ENCODE measurements at places on chromosomes 11 and 22.

DNA sequence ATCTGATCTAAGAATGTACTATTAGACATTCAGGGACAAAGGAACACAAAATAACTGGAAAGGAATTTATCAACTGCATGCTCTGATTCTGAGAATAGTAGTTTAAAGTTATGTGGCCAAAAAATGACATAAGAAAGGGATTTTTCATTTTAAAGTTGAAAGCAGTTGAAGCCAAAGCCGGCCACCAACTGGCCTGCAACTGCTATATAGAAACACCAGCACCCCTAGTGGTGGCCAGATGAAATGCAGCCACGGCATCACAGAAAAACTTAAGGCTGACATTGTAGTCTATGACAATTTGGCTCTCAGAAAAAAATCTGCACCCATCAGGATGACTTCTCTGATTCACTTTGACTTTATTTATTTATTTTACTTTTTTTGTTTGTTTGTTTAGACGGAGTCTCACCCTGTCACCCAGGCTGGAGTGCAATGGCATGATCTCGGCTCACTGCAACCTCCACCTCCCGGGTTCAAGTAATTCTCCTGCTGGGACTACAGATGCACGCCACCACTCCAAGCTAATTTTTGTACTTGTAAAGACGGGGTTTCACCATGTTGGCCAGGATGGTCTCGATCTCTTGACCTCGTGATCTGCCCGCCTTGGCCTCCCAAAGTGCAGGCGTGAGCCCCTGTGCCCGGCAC lies 59.2 kb downstream of the SLC35F2 start:
- DNase-seq, result peak; percentile 72

- no peak for DNase-seq
These were observed 113.4 kb upstream of the SERPIND1 start for GRCh38 chr22:20660441-20661054.

DNA sequence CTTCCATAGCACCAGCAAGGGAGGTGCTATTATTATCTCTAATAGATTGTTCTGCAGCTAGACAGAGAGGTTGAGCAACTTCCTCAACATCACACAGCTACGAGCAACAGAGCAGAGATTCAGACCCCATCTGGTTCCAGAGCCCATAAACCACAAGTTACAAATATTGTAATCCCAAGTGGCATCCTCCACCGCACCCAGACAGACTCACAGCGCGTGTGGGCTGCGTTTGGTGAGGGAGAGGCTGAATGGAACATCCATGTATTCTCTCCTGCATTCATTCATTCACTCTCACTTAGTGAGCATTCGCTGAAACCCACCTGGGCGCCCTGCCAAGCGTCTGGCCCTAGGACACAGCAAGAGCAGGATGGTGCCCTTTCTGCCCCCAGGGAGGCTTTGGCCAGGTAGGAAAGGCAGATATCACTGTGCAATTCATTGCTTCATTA lies 33.5 kb downstream of the LIF start:
- no peak for DNase-seq

- DNase-seq, result no peak
These were observed 42.7 kb upstream of the MN1 start for GRCh38 chr22:27844256-27844655.

DNA sequence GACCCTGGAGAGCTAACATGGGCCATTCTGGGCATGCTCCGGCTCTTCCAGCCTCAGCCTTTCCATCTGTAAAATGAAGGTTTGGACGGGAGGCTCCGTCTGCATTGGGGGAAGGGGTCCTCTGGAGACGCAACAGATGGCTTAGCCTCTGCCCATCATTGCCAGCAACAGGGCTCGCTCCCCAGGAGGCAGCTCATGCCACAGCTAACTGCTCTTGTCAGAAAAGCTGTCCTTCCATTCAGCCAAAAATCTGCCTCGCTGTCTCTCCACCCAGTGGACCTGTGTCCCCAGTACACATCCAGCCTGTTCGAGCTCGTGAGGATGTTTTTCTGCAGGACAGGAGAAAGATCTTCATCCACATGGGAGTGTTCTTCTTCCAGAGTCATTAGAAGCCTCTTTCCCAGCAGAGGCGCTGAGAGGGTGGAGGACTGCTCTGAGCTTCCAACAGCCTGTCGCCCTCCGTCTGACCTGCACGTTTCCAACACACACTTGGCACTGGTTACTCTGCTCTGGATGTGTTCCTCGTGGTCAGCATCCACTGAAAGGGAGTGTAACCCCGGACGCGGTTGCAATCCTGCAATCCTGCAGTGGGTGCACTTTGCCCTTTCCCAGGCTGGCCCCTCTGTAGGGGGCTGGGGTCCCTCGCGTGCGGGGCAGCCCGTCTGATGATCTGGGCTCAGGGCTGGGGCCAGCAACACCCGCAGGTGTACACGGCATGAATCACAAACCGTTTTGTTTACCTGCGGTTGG lies 1340.9 kb downstream of the TBC1D22A start:
- no peak for DNase-seq

DNA sequence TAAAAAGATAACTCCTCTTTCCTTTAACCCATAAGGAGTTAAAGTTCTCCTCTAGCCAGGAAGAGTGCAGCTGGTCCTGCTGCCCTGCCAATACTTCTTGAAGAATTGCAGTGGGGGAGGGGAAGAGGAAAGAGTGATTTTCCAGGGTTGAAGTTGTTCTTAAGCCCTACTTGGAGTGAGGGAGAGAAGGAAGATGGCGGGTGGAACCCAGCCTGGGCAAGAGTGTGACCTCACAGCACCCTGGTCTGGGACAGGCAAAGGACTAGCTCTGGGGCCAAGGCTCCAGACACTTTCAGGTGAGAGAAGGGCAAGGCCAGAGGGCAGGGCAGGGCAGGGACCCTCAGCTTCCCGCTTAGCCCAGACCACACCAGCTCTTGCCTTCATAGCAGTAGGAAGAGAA lies 6.6 kb downstream of the TNKS1BP1 start:
- no peak for DNase-seq

- no peak for DNase-seq
These were observed 409.2 kb downstream of the TBC1D22A start for GRCh38 chr22:47171441-47172221.

- peak; percentile 80 for DNase-seq
These were observed 66.5 kb downstream of the BMAL1 start for GRCh38 chr11:13343931-13344717.

GRCh38 chr11:111765320-111765983 lies 737 bp downstream of the PPP2R1B start:
- DNase-seq, result no peak

DNA sequence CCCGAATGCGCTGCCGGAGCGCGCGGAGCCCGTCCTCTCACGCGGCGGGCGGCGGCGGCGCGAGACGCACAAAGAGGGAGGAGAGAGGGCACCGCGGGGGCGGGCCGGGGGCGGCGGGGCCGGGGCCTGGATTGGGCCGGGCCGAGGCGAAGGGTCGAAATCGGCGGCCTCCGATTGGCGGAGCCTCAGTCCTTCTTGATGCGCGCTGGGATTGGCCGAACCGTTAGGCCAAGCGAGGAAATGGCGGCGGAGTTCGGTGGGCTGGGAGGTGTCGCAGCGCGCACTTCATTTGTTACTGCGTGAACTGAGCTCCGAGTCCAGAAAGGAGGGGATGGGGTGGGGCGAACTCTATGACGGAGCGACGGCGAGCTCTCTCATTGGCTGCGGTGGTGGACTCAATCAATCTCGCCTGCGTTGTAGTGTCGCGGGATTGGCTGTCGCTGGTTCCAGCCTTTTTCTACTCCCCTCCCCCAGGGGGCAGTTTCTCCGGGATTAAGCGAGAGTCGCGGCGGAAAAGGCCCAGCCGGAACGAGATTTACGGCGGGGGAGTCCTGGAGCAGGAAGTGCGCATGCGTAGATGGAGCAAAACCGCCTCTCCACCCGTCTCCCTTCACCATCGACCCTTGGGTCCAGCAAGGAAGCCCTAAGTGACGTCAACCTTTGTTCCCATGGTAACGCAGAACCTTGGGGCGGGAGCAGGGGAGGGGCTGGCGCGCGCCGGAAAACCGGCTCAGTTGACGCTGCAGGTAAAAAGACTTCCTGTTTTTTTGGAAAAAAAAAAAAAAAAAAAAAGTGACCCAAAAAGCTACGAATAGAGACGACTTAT lies at the start of gene SF1:
TSS of gene SF1 (minus strand) at position 70 of the 826 bp plus-strand sequence. CDS start 150 bp downstream, outside the sequence.
- DNase-seq, result peak; percentile 100

DNA sequence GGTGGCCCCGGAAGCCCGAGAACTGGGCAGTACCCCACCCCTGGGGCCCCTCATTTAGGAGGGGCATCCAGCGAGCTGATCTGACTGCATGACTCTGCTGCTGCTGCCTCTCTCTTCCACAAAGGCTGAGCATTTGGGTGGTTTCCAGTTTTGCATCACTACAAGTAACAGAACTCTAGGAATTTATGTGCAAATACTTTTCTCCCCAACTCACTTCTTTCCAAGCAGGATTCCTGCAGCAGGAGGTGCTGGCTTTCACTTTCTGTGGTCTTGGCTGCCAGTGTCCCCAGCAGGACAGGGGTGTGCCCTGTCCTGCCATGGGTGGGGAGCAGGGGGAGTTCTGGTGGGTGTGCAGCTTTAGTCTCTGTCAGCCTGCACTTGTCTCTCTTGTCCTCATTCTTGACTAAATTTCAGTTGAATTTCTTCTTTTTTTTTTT lies 21.2 kb downstream of the UPB1 start:
- no peak for DNase-seq

GRCh38 chr11:2097998-2098690 lies 41.0 kb downstream of the IGF2 start:
- no peak for DNase-seq

DNA sequence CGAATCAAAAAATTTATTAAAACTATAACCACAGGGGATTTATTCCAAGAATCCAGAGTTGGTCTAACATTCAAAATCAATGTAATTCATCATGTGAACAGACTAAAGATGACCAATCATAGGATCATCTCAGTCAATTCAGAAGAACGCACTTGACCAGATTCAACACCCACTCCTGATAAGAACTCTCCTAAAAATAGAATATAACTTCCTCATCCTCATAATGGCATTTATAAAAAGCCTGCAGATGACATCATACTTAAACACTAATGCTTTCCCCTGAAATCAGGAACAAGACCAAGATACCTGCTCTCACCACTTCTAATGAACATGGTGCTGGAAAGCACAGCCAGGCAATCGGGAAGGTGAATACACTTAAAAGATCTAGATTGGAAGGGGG lies 10.5 kb upstream of the MUC2 start:
- no peak for DNase-seq

GRCh38 chr11:131928992-131929391 lies 558.6 kb downstream of the NTM start:
- DNase-seq, result no peak

DNA sequence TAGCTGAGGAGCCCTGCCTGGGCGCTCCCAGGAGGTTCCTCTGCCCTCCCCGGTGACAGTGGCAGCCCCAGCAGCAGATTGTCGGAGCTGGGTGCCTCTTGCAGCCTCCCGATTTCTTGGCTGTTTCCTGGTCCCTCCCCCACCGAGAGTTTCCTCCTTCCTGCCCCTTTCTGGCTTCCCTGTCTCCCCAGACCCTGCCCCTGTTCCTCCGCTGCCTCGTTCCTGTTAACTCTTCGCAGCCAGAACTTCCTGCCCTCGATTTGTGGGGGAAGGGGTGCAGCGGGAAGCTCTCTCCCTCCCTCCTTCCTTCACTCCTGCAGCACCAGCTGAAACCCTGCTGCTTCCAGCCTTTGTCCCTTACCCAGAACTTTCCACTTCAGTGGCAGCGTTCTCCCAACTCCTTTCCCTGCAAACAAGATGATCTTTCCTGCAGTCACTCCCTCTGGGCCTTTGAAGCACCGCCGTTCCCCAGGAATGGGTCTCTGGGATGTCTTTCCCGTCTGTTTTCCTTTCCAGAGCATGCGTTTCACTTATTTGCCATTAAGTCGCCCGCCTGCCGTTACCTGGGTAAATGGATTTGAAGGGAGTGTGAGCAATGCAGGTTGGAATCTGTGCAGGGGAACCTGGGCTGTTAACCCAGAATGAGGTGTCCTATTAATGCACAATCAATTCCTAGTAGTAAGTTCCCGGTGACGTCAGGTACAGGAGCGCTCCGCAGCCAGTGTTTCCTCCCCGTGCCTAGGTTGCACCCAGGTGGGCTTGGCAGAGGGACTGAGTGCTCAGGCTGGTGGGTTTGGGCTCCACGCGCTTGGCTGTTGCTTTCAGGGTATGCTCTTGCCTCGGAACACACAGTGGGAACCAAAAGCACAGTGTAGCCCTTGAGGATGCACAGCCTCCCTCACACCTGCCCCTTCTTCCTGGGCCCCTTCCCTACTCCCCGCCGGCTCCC lies 4.3 kb downstream of the GRK2 start:
- DNase-seq, result no peak

GRCh38 chr22:24588381-24588756 lies 4.5 kb downstream of the LRRC75B start:
- DNase-seq, result no peak

DNA sequence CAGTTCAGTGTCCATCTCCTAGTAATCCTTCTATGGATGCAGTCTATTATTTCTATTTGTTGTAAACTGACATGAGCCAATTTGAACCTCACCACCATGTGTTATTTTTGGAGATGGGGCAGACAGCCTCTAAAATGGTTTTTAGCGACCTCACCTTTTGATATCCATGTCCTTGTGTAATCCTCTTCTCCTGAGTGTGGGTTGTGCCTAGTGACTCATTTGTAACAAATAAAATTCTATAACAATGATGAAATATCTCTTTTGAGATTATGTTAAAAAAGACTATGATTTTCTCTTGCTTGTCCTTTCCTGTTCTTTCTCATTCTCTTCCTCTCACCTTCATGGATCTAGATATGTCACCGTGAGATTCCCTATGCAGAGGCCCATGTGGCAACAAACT lies 554.6 kb upstream of the ANO3 start:
- no peak for DNase-seq

GRCh38 chr11:73154178-73154577 lies 12.1 kb upstream of the FCHSD2 start:
- peak; percentile 30 for DNase-seq

GRCh38 chr22:43854786-43855271 lies 7.5 kb downstream of the SULT4A1 start:
- DNase-seq, result no peak

- no peak for DNase-seq
These were observed 22.8 kb upstream of the SYT7 start for GRCh38 chr11:61603667-61604066.

DNA sequence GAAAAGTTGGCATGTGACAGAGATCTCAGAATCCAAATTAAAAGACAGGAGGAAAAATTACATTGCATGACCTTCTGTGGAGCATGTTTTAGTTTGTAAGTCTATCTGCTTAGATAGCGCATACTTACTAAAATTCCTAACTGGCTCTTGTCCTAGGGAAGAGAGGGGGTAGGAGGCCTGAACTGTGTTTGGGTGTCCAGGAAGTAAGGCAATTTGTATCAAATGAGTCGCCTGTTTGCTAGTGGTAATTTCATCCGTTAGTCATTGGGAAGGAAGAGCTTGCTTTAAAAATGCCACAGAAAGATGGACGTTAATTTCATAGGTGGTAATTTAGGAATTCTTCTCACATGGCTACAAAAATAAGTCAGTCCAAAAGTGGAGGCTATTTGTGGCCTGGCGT lies 18.5 kb downstream of the GRK3 start:
- no peak for DNase-seq

- no peak for DNase-seq
These were observed 1.4 kb upstream of the AP5B1 start for GRCh38 chr11:65781962-65782815.

- DNase-seq, result no peak
These were observed 2.2 kb downstream of the CALCA start for GRCh38 chr11:14969901-14970323.
